ENCODE measurements at places on chromosomes 1 and 21.

DNA sequence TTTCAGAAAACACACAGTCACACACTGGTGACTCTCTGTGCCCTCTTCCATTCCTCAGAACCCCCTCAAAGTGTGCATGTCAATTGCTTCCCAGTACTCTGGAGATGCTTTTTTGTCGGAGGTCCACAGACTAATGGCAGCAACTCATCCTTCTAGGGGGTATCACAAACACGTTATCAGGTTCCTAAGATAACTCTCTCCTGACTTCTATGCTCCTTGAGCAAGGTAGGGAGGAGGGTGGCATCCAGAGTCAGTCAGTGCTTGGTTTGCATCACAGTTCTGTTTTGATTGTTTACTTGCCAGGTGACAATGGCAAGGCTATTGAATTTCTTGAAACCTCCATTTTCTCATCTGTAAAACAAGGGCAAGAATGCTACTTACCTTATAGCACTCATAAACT lies 39.4 kb upstream of the DYNLT5 start:
- no peak for ATAC-seq

- no peak for ATAC-seq
Measured at GRCh38 chr1:110696818-110697217, 22.1 kb upstream of the KCNA3 start.

DNA sequence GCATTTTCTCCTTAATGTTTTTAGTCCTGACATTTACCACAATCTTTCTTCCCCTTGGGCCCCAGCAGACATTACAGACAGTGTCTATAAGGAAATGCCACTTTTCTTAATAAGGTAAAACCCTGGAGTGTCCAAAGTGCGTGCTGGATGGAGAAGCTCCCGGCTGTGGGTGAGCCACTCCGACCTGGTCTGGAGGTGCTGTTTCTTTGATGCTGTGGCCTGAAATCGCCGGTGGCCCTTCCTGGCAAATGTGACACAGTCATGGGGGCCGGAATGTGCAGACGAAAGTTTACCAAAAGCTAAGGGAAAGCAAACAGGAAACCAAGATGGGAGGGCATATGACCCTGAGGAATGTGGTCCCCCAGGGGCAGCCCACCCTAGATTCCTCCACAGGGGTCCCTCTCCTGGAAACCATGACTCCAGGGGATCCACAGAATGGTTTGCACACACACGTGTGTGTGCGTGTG lies 77.9 kb downstream of the FHAD1 start:
- ATAC-seq: no peak

- no peak for ATAC-seq
Measured at GRCh38 chr1:25522031-25522655, 21.3 kb upstream of the LDLRAP1 start.

DNA sequence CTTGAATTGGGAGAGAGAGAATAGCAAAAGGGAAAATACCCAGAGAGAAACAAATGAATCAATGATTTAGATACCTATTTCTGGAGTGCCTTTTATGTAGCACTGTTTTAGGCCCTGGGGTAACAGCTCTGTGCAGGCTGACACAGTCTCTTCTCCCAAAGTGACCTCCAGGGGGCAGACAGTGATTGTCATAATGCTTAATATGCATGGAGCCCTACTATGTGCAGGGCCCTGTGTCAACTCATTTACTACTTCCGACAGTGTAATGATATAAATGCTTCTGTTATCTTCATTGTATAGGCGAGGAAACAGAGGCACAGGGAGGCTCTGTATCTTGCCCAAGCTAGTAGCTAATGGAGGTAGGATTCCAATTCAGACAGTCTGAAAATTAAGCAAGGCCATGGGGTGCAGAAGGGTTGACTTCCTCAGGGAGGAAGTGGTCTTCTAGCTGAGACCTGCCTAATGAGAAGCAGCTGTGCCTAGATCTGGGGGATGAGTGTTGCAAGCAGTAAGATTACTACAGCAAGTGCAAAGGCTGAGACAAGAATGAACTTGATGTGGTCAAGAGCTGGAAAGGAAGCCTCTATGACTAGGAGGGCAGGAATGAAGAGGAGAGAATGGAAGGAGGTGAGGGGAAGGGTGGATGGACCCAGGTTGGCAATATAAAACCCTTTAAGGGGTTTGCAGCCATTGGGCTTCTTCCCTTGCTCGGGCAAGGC lies 16.2 kb upstream of the SERINC2 start:
- peak; percentile 50 for ATAC-seq

GRCh38 chr1:108897865-108898720 lies 21.3 kb downstream of the GPSM2 start:
- peak; percentile 53 for ATAC-seq

All from esophagus mucosa (tissue), 1 donor.